PC-3 (cell line): ENCODE measurements at places on chromosomes 4 and X. TPM values are rescaled to one million over a fixed set of nuclear protein-coding genes. Genes with fewer than 3 reads are reported as not detected.

DNA sequence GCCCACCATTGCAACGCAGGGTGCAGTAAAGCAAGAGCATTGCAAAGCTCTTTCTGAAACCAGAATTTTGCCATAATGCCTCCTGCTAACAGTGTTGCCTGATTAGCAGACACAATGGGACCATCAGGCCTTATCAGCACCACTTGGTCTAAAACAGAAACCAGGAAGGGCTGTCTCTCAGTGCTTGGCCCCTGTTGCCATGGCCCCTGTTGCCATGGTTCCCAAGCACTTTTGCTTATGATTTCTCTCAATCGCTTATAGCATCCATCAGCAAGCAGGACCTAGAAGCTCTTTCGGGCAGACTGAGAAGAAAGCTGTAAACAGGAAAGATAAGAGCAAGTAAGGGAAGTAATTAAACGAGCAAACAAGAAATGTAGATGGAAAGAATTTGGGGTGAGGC lies 36.8 kb downstream of the RTL5 start:
- no peak for DNase-seq

Gene ADGRG2
- 1.1 and 1.4 TPM in 2 replicates for total RNA-seq

DNA sequence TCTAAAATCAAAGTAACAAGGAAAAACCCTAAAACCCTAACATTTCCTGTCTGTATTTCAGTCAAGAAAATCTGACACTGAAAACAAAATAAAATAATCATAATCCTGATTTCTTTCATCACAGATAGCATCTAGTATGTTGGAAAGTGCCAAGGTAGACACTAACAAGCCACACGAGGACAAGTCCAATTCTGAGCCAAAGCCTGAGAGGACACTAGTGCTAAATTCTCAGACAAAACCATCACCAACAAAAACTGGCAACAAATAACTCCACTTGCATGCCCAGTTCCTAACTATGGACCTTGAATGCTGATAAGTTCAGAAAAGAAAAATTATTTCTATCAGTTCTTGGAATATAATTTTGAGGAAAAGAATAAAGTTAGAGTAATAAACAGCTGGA lies 113.7 kb downstream of the MANBA start:
- no peak for DNase-seq

DNA sequence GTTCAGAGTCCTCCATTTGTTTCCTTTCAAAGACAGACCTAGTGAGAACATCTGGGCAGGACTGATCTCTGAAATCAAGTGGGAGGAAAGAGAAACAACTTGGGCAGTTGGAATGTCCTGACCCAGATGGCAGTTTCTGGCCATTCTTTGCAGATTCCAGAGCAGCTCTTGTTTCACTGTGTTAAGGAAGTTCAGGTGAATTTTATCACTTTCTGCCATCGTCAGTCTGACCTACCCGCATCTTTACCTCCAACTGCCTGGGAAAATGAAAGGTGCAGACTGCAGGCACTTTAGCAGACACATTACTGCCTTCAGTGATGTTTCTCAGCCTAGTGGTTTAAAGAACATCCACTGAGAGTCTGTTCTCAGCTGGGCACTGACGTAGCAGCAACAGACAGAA lies 216.2 kb downstream of the CEP135 start:
- DNase-seq, result no peak

Gene FAM3A
- total RNA-seq, result 69.2 and 88.0 TPM in 2 replicates

Gene PDZD4
- total RNA-seq, result 0.26 and 0.63 TPM in 2 replicates

- no peak for DNase-seq
Measured at GRCh38 chr4:123025398-123025797, 103.0 kb upstream of the NUDT6 start.

Gene DNAAF6
- total RNA-seq, result not detected in 2 replicates

DNA sequence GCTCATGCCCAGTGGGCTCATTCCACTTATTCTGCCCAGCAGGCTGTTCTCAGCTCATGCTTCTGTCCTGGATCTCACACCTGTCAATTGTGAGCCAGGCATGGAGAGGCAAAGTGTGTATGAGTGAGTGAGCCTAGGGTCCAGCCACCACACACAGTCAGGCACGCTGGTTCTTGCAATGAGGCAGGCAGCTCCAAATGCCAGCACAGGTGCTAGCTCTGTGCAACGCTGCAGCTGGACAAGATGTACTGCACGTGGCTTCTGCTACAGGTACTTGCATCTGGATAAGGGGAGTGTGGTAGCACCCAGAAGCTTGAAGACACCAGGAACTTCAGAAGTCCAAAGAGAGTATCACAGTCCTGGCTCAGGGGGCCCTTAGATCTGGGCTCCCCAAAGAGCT lies 1249.4 kb upstream of the IGFBP7 start:
- no peak for DNase-seq

DNA sequence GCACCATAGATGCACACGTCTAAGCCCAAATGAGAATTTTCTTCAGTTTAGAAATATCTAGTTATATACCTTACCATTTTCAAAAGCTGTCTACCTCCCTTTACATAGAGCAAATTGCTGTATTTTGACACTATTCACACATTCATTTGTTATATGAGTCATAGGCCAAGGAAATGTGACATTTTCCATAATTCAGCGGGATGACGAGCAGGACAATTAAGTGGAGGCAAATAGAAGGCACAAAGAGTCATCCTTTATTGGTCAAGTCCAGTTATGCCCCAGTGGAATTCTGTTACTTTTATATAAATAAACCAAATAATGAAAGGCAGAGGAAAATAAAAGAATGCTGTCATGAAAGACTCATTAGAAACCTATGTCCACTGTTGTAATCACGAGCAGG lies 27.9 kb downstream of the FGF13 start:
- DNase-seq, result no peak

DNA sequence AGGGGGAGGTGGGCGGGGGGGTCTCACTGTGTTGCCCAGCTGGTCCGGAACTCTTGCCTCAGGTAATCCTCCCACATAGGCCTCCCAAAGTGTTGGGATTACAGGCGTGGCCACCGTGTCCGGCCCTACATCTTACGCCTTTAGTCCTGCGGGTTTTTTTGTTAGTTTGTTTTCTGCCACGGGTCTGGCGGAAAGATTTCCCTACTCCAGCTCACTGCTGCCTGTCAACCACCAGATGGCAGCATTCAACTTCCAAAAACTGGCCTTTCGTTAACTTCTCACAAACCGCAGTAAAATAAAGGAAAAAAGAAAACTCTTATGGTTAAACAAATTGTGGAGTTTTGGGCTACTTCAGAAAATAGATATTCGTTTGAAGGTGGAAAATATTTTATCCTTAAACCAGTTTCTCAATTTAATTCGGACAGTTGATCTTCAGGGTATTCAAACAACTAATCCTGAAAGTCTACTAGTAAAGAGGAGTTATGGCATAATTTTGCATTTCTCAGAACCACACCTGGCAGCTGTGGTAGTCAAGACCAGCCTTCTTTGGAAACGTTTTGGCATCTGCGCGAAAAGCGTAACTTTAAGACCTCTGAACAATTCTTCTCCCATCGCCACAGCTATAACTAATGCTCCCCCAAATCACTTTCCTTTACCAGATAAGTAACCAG lies 41.1 kb downstream of the LUZP4 start:
- peak; percentile 69 for DNase-seq

DNA sequence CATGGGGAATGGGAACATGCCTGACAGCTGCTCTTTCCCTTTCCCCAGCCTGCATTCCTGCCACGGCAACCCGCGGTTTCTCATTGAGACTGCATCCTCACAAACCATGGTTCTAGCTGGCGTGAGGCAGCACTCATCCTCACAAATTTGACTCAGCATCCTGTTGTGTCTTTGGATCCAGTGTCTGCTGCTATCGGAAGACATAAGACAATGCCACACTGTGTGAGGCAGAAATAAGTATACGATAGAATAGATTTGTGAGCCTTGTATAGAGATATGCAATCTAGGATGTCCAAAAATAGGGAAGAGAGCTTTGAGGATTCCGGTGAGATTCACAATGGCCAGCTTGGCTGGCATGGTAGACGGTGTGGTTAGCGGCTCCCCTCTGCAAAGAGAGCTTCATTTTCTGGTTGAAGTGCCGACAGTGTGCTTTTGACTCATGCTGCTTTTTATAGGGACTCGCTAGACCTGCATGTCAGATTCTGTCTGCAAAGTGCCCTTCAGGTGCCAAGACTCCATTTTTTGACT lies 161.3 kb upstream of the PSAPL1 start:
- peak; percentile 58 for DNase-seq

GRCh38 chr4:140675599-140676231 lies 80.5 kb downstream of the TBC1D9 start:
- peak; percentile 2 for DNase-seq

Gene FREM3
- total RNA-seq, result not detected in 2 replicates

Gene IRS4
- not detected in 2 replicates for total RNA-seq

Gene IL1RAPL1
- 0.12 and 0.44 TPM in 2 replicates for total RNA-seq

Gene BOD1L1
- total RNA-seq, result 22.0 and 27.2 TPM in 2 replicates

Gene ERAS
- not detected in 2 replicates for total RNA-seq
